ENCODE measurements at places on chromosomes 3 and 15.
A peak's percentile ranks its signal among the peaks of the same experiment; 100 is the strongest.

- no peak for DNase-seq
These were observed 16.5 kb upstream of the CLDN1 start for GRCh38 chr3:190338717-190339116.

DNA sequence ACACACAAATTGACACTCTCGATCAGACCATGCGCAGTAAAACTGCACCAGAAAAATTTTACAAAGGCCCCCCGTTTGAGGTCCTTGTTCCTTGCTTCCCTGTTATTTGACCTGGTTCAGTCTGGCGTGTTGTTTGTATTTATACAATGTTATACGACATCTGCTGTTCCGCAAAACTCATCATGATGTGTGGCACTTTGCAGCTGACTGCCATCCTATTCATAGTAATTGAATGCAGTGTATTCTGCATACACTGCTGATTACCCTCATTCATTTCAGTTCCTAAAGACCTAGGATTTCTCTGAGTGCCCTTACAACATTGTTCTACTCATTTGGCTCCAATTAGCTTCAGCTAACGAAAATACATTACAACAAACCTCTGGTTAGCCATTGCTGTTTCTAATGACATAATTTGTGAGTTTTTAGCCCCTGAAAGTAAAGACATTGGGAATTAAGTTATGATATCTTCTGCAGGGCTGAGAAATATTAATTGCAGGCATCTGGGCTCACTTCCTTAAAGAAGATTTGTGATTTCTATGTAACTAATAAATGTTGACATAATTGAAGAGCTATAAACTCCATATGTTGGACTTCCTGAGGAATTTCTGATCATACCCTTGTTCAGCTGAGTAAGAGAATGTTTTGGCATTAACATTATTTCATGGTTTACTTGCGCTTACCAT, 75.7 kb downstream of the C3orf38 start:
- DNase-seq, result no peak

DNA sequence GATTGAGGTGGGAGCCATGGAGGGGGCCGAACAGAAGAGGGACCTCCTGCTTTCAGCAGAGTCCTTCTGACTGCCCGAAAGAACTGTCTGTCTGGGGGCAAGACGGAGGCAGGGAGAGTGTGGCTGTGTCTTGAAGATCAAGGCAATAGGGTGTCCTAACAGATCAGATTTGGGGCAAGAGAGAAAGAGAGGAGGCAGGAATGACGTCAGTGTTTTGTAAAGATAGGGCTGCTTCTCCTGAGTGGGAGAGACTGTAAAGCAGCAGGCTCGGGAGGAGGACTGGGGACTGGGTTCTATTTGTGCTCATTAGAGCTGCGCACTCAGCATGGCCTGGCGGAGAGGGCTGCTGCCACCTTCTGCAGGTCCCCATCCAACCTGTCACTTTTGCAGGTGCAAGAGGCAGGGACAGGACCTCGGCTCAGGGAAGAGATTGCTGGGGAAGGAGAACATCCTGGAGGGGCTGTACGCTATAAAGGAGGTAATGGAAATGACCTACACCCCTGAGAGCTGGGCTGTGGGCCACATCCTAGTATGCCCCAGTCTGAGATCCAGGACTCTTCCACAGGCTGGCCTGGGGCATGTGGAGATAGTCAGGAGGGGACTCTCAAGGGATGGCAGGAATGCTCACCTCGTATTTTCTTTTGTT, 29.0 kb upstream of the FGD5 start:
- DNase-seq, result no peak

DNA sequence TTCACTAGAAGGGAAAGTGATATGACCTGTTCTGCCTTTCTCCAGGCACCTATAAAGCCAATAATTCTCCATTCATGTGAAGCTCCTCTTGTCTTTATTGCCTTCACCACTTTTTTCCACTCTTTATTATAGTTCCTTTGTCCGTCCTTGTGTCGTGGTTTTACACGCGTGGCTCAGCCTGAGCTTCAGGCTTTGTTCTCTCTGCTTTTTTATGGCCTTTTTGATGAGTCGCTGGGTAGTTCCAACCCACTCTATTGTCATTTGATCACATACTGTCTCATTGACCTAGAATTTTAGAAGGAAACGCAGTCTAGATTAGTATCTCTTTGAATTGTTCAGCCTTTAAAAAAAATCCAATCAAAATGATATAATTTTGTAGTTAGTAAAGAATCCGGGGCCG, 403.2 kb downstream of the PTPRG start:
- no peak for DNase-seq

DNA sequence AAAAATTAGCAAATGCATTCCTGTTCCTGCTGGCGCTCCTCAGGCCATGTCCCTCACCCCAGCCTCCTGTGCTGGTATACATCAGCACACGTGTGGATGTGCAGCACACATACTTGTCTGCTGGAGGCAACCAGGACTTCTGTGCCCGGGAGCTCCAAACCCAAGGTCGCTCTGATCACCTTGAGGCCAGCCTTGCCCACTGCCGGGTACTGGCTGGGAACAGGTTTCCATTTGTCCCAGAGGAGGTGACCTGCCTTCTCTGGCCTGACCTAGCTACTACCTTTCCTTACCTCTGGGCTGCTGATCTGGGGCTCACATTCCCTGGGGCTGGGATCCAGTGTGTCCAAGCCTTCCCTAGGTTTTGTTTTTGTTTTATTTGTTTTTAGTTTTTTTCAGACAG, 12.1 kb downstream of the PRKCD start:
- no peak for DNase-seq

GRCh38 chr15:31049111-31049510, 52.4 kb downstream of the TRPM1 start:
- no peak for DNase-seq

GRCh38 chr3:57091521-57092273, 31.2 kb downstream of the SPATA12 start:
- DNase-seq, result no peak

DNA sequence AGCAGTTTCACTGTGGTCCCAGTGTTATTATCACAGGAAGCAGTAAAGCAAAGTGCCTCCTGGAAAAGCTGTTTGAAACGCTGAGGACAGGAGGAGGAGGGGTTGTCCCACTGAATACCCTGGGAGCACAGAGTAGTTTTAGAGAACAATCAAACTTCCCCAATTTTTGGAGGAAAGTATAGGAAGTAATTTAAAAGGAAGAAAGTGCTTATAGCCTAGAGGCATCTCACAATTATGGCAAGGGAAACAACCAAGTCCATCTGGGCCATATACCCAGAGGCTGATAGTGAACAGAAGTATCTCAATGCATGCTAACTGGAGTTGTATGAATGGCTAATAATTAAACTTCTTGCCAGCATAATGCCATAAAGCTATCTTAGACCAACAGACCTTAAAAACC, 137.2 kb upstream of the EPHA6 start:
- DNase-seq, result no peak

GRCh38 chr3:153979418-153980251, 141.6 kb upstream of the ARHGEF26 start:
- DNase-seq, result no peak

- DNase-seq, result peak; percentile 49
These were observed 411 bp upstream of the PPP2R3A start for GRCh38 chr3:135965129-135965505.

- peak; percentile 4 for DNase-seq
These were observed 56.6 kb upstream of the POMGNT2 start for GRCh38 chr3:43162230-43163084.

- peak; percentile 59 for DNase-seq
These were observed 25.3 kb downstream of the LPP start for GRCh38 chr3:188179006-188179966.

DNA sequence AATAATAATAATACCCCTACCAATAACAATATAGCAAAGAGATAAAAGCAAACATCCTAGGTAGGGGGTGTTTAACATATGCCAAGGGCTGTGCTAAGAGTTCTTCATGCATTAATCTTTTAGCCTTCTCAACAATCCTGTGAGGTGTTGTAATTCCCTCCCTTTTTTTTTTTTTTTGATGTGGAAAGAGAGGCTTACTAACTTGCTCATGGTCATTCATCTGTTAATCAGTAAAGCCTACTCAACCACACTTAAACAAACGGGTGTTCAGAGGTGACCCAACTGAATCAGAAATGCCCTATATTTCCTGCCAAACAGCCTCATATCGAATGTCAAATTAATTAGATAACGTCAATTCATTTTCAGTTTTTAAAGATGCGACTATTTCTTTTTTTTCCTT, 232.1 kb downstream of the CTNNB1 start:
- no peak for DNase-seq

- no peak for DNase-seq
These were observed 77.7 kb downstream of the ABHD5 start for GRCh38 chr3:43768381-43768973.

DNA sequence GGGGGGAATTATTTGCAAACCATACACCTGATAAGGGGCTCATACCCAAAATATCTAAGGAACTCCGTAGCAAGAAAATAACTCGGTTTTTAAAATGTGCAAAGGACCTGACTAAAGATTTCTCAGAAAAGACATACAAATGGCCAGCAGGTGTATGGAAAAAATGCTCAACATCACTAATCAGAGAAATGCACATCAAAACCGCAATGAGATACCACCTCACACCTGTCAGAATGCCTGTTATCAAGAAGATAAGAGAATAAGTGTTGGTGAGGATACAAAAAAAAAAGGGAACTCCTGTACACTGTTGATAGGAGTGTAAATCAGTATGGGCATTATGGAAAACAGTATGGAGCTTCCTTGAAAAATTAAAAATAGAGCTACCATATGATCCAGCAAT, 89.4 kb downstream of the C3orf70 start:
- DNase-seq, result no peak

DNA sequence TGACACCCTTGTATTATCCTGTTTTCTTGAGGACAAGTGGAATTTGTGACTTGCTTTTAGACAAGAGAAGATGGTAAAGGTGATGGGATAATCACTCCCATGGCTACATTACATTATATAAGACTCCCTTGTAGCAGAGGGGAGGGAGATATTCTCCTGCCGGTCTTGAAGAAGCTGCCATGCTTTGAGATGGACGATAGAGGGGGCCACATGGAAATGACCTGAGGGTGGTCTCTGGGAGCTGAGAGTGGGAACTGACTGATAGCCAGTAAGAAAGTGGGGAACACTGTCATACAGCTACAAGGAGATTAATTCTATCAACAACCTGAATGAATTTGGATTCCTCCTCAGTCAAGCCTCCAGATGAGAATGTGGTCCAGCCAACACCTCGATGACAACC, 540.1 kb downstream of the NTRK3 start:
- DNase-seq, result no peak

DNA sequence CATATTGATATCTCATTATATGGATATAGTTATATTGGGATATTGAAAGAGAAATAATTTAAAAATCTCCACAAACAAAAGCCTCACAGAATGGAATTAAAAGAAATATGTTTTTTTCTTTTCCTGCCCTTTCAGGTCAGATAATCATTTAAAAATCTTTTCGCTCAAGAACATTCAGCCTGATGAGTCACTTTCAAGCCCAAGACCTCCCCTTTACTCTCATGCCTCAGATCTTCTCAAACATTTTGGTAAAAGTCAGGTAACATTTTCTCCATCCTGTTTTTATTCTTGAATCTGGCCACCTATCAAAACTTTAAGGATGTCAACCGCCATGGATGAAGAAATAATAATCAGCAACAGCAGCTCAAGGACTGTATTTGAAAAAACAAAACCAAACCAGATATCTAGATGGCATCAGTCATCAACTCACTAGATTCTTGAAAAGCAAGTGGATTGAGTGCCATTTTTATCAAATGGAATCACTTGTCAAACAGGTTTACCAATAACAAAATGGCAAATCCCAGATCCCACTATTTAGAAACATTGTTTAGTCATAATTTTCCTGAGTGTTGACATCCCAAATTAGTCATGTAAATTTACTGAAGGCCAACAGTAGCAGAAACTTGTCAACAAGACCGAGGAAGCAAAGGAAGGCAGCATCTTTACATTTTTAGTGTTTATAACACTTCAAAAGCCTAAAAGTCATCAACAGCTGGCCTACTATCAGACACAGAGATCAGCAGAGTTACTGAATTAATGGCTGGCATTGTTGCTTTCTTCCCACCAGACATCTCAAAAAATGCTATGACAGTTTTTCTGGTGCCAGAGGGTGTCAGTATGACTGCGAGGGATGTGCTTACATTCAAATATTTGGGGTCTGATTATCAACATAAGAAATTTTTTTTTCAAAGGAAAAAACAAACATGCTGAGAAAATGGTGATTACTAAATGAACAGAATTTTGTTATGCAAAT, 444.7 kb downstream of the MAGI1 start:
- DNase-seq, result no peak

DNA sequence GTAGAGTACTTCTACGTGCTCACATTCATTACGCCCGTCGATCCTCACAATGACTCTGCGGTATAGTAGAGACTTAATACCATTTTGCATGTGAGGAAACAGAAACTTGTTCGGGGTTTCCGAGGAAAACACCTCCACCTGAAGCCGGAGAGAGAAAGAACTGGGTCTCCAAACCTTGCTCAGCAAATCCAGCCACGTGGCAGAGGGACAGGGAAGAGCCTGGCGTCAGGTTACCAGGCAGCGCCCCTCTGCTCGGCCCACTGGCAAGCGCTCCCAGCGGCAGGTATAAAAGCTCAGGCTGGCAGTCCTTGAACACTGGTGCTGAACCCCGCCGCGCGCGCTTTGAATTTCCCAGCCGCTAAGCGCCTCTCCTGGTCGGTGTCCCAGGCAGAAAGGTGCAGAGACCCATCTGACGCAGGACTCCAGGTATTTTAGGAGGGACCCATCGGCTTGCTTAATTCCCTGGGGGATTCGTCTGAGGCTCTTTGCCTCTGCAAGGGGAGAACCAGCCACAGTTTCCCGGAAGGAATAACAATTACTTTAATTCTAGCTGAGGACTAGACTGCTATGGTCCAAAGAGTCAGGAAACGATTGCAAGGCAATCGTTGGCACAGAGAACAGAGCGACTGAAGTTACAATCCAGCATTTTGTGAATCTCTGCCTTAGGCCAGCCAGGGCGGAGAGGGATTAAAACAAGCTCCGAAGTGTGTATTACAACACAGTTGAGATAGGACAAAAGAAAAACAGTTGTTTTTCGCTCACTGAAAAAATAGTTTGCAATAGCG, at the start of gene C2CD4A:
Gene C2CD4A, plus strand, starts transcription at position 315 of the 785 bp plus-strand sequence. CDS start 637 bp downstream, outside the sequence.
- DNase-seq, result peak; percentile 78

DNA sequence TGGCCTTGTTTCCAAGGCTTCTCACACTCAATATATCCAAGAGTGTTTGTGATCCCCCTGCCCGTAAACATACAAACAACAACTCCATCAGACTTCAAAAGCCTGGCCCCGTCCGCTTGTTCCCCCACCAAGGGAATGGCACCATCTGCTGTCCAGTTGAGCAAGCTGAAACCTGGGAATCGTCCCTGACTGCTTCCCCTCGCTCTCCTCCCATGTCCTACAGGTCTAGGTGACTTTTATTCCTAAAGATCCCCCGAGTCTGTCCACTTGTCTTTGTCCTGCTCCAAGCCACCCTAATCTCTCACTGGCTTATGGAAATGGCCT, 27.9 kb upstream of the FAM174B start:
- DNase-seq, result peak; percentile 7

Data from NCI-H1092 treated with DMSO at 0.1 percent for 48 hours (cell line).